ENCODE measurements at places on chromosomes 12 and 14.

GRCh38 chr12:130846369-130846768 is 7.3 kb upstream of the STX2 start:
- DNase-seq, result no peak

DNA sequence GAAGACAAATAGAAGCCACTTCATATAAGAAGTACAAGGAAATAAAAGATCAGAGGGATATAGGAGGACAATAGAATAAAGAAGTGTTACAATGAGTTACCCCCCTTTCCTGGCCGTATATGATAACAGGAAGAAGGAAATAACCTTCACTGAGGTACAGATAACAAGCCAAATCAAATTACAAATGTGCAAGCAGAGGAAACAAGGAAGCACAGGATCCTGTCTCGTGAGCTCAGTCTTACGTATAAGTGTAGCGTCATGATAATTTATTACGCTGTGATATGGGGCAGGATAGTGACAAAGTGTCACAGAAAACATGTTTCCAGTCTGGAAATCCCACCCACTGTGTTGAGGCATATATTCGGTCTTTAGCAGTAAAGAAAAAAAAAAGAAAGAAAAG is 26.5 kb downstream of the CRACR2A start:
- no peak for DNase-seq

DNA sequence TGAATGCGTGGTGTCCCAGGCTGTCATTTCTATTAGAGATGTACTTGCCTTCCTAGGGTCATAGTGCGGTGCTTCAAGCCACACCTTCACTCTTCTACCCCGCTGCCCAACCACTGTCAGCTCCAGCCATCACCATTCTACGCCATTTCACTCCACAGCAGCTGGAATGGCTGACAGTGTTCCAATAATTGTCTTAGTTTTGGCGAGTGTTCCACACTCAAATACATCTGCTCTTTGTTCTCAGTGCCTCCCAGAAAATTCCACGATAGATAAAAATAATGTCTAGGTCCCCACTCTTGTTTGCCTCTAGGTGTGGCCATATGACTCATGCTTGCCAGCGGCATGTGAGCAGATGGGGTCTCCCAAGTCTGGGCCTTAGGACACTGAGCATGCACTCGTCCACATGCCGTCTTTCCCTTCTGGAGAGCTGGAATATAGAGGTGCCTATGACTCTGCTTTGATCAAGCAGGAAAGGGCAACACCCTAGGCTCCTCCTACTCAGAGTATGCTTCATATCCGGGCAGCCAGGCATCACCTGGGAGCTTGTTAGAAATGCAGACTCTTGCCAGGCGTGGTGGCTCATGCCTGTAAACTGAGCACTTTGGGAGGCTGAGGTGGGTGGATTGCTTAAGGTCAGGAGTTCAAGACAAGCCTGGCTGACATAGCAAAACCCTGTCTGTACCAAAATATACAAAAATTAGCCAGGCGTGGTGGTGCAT is 163.0 kb downstream of the BRMS1L start:
- no peak for DNase-seq

GRCh38 chr12:130714091-130714590 is 2.0 kb downstream of the RIMBP2 start:
- no peak for DNase-seq

DNA sequence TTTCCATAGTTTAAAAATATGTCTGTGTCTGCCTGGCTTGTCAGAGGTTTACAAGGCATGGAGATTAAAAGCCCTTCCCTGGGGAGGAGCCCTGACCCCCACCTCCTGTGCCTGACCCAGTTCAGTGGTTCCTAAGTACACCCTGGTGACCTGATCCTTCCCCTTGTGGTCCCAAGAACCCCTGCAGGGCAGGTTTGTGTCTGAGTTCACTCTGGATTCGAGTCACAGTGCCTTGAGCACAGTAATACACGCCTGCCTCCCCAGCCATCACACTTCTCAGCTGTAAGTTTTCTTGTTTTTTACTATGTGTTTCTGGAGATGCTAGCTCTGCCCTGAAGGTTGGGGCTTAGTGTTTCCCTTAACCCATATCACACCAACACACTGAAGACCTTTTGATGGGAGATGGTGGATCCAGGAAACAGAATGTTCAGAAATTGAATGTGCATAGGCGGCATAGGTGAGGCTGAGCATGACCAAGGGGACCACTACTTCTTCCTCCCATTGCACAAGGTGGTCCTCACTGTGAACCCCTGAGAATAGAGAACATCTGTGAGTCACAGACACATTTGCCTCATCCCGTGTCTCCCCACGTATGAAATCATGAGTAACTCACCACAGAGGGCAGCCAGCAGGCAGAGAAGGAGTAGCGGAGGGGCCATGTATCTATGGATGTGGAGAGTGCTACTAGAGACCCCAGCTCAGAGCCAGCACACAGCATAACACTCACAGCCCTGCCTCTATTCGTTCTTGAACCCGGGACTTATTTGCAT is 962.9 kb downstream of the TMEM121 start:
- no peak for DNase-seq

- DNase-seq, result no peak
Measured at GRCh38 chr12:112997506-112997905, 19.2 kb downstream of the OAS2 start.
